ENCODE measurements at places on chromosomes 13 and 19.

DNA sequence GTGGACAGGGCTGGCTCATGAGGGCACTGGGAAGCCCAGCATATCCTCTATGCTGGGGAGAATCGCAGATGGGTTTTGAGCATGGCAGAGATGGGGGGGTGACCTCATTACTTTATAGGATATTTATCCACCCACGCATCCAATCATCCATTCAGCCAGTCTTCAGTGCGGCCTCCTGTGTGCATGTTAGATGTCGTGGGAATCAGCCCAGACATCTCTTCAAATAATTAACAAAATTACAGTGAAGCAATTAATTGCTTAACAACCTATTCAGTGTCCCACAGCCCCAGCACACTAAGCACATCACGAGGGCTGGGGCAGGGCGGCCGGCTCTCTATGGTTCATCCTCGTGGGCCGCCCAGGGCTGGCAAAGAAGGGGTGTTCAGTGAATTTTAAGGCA, 21.6 kb downstream of the LIG1 start:
- no peak for DNase-seq

DNA sequence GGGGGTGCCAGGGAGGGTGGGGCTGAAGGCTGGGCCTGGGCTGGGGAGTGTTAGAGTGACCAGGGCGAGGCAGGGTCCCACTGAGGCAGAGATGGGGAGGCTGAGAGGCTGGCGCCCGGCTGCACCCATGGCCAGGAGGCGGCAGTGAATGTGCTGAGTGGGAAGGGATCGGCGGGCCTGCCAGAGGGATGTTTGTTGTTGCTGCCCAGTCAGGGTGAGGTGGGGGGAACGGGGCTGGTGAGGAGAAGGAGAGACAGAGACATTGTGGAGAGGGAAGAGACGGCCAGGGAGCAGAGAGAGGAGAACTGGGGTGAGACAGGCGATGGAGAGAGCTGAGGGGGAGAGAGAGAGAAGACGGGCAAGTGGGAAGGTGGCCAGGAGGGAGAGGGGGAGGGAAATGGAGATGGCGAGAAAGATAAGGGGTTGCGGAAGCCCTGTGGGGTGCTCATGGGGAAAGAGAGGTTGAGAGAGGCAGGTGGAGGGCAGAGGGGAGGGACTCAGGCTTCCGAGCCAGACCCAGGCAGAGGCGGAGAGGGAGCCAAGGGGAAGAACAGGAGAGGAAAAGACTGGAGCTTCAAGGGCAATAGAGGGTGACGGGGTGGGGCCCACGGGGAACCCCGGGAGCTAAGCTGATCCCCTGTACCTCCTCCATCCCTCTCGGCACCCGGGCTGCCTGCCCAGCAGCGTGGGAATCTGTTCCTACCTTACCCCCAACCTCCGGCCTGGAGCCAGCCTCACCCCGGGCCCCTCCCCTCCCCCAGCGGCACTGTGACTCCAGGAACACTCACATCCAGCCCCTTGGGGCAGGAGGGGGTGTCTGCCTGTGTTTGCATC, 690 bp upstream of the B3GNT8 start:
- DNase-seq = peak; percentile 82

- DNase-seq = no peak
These were observed 861.2 kb downstream of the UQCRFS1 start for GRCh38 chr19:28351761-28352160.

- no peak for DNase-seq
These were observed 972.0 kb upstream of the PCDH20 start for GRCh38 chr13:62387647-62388046.

- DNase-seq = no peak
These were observed 16.8 kb downstream of the CEBPG start for GRCh38 chr19:33390101-33390907.

DNA sequence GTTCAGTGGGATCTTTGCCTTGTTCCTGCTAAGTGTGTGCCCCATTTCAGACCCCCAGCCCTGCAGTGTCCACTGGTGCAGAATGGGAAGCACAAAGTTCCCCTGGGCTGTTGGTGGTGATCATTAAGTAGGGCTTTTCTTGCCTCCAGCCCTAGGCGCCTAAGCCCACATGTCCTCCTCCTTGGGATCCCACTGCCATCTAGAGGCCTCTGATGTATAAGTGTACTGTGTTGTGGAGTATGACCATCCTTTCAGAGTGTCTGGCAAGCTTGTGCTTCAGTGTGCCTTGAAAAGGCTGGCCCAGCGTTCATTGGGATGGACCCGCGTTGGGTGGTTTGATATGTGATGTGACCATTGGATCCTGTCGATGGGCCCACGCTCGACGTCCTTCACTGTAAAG, 71.2 kb downstream of the WASF3 start:
- peak; percentile 64 for DNase-seq

DNA sequence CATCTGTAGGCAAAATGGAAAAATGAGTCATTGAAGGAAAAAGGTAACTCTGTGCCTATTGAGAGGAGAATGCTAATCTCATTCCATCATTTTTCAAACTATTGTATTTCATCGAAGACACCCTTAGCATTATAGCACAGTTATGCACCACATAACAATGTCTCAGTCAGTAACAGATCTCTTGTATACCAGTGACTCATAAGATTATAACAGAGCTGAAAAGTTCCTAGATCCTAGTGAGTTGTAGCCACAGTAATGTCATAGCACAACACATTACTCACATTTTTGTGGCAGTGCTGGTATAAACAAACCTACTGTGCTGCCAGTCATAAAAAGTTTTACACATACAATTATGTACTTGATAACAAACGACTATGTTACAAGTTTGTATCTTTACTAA, 1077.6 kb downstream of the DIAPH3 start:
- DNase-seq = no peak

GRCh38 chr13:53759016-53759415, 730.4 kb downstream of the OLFM4 start:
- no peak for DNase-seq

DNA sequence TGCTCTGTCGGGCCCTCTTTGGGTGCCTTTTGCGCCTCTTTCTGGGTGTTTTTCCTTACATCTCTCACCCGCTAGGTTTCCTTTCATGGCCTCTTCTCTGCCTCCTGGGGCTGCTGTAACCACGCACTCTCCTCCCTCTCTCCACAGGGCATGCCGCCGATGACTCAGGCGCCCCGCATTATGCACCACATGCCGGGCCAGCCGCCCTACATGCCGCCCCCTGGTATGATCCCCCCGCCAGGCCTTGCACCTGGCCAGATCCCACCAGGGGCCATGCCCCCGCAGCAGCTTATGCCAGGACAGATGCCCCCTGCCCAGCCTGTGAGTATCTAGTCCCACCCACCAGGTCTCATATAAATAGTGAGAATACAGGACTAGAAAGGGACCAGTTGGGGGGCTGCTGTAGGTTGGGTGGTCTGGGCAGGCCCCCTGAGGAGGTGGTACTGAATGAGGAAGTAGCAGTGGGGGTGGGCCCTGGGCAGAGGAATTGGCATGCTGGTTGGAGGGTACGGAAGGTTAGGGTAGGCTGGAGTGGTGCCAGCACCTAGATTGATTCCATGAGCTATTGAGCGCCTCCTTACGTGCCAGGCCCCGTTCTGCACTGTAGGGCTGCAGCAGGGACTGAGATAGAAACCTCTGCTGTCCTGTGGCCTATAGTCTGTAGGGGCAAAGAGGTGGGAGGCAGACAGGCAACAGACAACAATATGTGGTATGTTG, 11.9 kb downstream of the SNRPA start:
- no peak for DNase-seq

GRCh38 chr19:18833141-18833476, 1.4 kb downstream of the UPF1 start:
- DNase-seq = no peak

DNA sequence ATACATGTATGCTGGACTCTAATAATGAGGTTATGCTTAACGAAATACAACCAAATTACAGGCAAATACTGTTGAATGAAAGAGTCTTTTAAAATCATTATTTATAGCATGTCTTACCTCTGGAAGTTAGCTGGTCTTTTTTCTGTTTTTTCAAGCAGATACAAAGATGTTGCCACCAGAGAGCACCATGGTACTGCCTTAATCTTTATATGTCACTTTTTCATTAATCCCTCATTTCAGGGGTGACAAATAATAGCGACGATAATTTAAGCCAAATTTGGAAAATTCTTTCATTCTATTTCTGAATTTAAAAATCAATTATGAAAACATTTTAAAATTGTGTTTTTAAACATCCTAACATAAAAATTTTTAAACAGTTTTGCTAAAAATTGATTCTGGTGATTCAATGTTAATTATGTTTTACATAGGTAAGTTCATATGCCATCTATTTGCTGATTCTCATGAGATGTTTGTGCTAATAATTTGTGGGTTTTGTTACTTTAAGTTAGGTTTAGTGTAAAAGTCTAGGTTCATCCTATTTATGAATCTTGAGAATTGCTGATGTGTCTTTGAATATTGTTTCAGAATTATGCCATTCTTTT, 379.3 kb upstream of the SGCG start:
- DNase-seq = no peak

GRCh38 chr13:38180670-38181069, 169.0 kb upstream of the UFM1 start:
- DNase-seq = no peak

DNA sequence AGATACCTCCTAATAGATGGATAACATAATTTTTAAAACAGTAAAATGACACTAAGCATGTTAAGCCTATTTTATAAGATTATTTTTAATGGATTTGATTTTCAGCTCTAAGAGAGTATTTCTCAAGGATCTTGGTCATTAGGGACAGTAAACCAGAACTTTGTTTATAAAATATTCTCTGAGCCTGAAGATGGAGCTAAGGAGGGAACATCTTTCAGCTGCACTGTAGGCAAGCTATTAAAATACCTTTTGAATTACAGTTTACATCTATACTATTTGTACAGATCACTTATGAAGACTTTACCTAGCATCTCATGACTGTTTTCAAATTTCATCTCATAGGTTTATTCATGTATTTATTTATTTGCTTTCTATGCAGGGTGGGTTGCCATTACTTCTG, 345.3 kb downstream of the MYO16 start:
- no peak for DNase-seq

DNA sequence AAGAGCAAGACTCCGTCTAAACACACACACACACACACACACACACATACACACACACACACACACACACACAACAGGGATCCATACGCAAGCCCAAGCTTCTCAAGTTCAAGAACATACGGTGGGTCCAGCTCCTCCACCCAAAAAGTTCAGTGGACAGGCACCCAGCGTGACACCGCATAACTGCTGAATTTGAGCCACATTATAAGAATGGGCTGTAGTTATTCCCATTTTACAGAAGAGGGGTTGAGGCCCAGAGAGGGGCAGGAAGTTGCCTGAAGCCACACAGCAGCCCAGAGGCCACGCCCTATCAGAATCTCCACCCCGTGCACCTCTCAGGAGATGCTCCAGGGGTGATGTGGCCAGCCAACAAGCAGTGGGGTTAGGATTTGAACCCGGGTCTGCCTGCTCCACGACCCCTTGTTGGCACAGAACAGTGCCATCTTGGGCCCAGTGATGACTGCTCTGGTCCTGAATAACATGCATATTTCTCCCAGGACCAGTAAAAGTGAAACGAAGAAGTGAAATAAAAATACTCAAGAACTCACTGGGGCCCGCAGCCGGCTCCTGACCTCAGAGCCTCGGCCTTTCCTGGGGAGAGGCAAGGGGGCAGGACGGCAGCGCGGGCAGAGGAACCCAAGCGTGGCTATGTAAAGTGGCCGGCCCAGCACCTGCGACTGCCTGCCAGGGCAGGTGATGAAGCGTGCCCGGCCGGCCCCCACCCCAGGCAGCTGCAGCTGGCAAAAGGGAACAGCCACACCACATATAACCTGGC, 61.9 kb downstream of the AP1M1 start:
- no peak for DNase-seq

DNA sequence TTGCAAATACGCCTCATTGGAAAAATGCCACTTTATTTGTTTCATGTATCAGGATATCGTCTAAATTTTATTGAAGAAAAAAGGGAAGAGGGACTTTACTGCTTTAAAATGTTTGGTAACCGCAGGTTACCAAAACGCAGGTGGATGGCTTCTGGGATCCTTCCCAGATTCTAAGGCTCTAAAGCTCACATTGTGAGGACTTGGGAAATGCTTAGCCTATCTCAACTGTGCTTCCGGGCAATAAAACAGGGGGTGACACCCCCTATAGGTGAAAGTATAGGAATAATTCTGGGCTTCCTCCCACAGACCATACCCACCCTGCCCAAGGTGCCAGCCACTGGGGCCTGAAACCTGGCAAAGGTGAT, 73.2 kb upstream of the IPO5 start:
- no peak for DNase-seq

DNA sequence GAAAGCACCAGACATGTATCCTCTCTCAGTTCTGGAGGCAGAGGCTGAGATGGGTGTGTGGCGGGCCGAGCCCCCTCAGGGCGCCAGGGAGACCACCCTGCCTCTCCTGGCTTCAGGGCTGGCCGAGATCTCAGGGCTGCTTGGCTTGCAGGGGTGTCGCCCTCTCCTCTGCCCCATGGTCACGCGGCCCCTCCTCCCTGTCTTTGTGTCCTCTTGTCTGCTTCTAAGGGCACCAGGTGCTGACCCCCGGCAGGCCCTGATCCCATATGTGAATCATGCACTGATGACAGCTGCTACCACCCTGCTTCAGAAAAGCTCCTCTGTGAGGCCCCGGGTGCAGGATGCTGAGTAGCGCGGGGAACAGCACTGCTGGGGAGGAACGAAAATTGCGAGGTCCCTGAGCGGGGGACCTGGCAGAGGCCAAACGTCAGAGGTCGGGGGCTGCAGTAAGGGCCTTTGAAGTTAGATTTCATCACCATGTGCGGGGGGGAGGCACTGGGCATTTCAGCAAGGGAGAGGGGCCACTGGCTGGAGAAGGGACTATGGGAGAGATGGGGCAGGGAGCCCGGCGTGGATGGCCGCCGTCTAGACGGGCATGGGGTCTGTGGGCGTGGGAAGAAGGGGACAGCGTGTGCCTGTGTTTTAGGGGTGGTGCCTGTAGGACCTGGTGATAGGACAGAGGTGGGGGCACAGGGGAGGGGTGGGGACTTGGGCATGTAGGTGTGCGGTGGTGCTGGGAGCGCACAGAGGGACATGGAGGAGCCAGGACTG, 125.2 kb downstream of the KDM4B start:
- no peak for DNase-seq

- DNase-seq = no peak
These were observed 803.6 kb downstream of the DIAPH3 start for GRCh38 chr13:59360108-59360507.

DNA sequence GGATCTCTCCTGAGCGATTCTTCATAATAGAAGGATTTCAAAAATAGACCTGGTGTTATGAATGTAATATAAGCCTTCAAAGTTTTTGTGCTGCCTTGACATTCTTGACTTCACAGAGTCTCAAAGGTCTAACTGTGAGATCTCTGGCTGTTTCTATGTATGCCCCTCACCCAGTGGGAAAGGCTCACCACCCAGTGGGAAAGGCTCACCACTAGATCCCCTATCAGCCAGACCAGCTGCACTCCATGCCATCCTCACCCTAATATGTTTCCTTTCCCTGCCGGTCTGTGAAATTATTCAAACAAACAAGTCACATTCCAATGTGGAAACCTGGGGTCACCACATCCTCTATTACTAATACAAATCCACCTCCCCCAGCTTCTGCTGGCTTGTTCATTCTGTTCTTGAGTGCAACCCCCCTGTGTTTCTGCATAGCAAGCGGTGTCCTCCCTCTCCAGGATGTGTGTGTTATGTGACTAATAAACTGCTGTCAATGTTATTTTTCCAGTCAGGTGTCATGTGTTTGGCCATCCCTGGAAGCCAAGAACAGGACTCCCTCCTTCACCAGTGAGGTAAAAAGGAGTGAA, 13.8 kb upstream of the SLITRK1 start:
- no peak for DNase-seq

Measured in endodermal cell (in vitro differentiated cells).